ENCODE measurements at places on chromosomes 3 and 15.

GRCh38 chr15:62107571-62108121 lies 40.9 kb downstream of the C2CD4A start:
- no peak for DNase-seq

- no peak for DNase-seq
These were observed 55.9 kb downstream of the MDFIC2 start for GRCh38 chr3:70256566-70256965.

DNA sequence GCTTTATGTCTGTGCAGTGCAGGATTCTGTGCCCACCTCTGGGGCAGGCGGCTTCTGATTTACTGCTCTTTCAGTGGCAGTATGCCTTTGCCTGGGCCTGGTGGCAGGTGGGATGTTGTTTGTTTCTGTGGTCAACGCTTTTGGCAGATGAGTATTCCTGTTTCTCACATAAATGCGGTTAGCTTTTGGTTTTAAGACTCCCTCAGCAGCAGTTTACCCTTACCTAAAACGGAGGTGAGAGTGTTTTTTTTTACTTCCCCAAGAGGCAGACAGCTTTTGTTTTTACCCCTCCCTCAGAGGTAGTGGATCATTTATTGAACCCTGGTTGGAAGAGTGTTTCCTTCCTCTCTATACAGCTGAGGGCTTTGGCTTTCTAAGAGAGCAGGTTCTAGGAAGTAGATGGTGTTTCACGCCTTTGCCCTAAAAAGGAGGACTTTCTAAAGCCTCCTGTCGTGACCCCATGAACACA lies 134.1 kb upstream of the PLSCR5 start:
- DNase-seq: no peak

GRCh38 chr15:75131269-75131643 lies 70.4 kb upstream of the C15orf39 start:
- DNase-seq: no peak

GRCh38 chr3:56123487-56123886 lies 344.8 kb downstream of the ERC2 start:
- no peak for DNase-seq

DNA sequence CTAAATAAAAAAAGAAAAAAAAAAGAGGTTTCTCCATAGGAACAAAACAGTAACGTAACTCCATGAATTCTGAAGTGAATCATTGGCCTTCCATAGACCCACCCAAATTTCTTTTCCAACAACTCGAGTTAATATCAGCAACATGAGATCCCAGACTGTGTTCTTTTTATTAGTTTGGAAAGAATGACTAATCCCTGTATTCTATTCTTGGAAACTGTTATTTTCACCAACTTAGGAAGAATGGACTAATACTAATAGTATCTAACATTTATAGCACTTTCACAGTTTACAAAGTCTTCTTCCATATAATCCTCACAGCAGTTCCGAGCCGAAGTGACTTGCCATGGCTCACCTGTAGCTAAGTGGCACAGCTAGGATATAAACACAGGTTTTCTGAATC lies 72.7 kb upstream of the SLC4A7 start:
- no peak for DNase-seq

- no peak for DNase-seq
These were observed 52.1 kb downstream of the FSIP1 start for GRCh38 chr15:39730552-39730951.

DNA sequence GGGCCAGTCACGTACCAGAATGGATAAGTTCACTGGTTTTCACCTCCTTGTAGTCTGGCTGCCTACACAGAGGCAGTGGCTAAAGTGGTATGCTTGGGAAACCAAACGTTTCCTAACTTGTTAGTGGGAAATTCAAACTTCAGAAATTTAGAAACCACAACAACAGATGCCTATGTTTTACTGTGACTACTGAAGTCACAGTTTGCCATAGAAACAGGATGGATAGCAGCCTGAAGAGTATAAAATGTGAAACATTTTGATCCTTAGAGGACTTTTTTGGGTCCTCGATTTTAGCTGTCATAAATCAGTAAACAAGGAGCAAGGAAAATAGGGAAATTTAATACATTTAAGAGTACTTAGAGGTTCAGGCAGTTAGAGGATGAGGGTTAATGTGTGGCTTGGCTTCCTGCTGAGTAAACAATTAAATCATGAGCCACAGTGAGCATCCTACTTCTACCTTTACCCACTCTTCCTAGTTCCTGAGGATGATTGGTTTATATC lies 48.6 kb downstream of the CMSS1 start:
- no peak for DNase-seq

DNA sequence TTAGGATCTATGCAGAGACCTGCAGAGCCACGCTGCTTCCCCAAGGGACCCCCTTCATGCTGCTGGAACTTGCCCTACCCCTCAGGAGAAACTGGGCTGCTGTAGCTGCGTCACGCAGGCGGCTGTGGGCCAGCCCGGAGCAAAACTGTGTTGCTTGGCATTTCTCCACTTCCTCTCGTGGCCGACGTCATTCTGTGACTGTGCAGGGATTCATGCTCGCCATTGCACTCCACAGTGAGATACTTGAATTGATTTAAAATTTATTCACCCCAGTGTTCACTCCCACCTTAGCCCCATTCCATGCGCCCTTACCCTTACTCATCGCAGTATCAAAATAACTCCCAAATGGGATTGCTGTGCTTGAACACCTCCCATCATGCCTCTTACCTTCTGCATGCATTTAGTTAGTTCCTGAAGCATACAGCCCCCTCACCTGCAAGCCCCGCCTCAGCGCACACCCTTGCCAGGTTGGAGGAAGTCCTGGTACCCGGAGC lies 45.7 kb downstream of the TMEM44 start:
- no peak for DNase-seq

DNA sequence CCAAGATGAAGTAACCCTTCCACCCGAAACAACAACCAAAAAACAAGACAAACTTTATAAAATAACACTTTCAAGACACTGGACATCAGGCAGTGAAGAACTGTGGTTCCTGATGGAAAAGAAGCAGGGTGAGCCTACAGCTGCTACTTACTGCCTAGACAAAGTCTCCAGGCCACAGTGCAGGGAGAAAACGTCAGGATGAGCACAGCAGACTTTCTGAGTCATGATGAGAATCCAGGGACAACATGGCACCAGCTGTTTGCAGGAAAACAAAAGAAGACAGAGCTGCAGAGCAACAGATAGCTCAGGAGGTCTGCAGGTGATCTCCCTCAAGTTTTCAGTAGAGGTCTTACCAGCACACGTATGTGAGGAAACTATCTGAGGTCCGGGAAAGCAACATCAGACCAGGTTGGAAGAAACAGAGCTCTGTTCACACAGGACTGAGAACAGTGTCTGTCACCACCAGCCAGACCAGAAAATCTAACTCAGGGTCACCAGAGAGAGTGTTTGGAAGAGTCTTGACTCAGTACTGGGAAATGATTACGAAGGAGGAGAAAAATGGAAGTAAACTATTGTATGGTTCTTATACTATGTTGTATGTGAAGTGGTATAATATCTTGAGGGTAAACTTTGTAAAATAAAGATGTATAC lies 108.9 kb downstream of the ANO10 start:
- no peak for DNase-seq
